ENCODE measurements at places on chromosomes 2 and 18.

GRCh38 chr2:190005513-190005912 lies 57.0 kb downstream of the MSTN start:
- no peak for DNase-seq

DNA sequence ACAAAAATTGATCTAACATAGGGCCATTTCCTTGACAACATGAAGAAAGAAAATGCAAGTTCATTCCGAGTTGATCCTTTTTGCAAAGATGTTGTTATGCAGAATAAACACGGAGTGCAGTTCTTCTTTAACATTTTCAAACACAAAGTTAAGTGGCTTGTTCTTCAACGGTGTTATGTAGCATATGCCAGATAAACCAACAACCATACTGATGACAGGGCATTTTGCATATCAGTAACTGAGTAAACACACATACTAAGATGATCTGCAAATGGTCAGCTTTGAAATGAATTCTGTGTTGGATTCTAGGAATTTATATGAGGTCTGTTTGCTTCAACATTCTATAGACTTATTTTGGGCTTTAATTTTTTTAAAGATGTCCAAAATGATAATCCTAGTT lies 266.4 kb downstream of the GPD2 start:
- DNase-seq, result no peak

- DNase-seq, result no peak
Observed at GRCh38 chr2:10549195-10549594, 101.1 kb upstream of the ODC1 start.

GRCh38 chr2:191115391-191115790 lies 35.4 kb downstream of the STAT4 start:
- no peak for DNase-seq

GRCh38 chr18:46324087-46324955 lies 220.1 kb downstream of the HAUS1 start:
- no peak for DNase-seq

- DNase-seq, result no peak
Observed at GRCh38 chr2:51534166-51534565, 502.2 kb upstream of the NRXN1 start.

GRCh38 chr2:38035968-38036367 lies 40.0 kb downstream of the CYP1B1 start:
- no peak for DNase-seq

- no peak for DNase-seq
Observed at GRCh38 chr18:38932752-38933151, 1367.2 kb upstream of the CELF4 start.

DNA sequence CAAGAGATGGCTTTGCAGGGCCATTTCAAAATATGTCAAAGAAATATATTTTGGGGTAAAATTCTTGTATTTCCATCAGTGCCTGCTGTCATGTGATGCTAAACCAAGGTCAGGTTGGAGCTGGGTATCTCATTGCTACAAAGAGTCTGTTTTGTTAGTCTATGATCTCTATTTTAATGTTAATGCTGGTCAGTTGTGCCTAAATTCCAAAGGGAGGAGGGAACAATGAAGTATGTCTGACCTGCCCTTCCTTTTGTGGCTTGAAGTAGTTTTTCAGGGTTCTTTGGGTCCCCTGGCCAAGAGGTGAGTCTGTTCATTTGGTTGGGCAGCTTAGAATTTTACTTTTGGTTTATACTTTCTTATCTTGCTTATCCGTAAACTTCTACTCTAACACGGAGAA lies 61.6 kb upstream of the DYNAP start:
- no peak for DNase-seq

- DNase-seq, result no peak
Observed at GRCh38 chr2:72538486-72538885, 287.3 kb downstream of the EXOC6B start.

- no peak for DNase-seq
Observed at GRCh38 chr2:145813481-145813880, 1293.6 kb upstream of the ZEB2 start.

DNA sequence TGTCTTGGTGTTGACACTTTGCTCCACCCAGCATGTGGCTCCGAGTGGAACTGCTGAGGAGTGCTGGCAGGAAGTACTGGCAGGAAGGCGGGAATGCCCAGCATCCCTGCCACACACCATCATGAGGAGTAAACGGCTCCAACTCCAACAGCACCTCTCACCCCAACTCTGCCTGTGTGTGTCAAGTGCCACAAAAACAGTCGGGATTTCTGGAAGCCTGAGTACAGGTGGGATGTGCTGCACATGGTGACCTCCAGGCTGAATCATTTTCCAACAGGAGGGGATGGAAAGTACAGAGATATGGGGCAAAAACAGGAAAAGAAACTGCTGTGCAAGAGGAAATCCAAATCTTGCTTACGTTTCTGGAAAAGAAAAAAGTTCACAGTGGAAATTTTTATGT lies 53.6 kb downstream of the PARD6G start:
- no peak for DNase-seq

GRCh38 chr2:47638430-47638829 lies 144.5 kb upstream of the MSH6 start:
- DNase-seq, result no peak

DNA sequence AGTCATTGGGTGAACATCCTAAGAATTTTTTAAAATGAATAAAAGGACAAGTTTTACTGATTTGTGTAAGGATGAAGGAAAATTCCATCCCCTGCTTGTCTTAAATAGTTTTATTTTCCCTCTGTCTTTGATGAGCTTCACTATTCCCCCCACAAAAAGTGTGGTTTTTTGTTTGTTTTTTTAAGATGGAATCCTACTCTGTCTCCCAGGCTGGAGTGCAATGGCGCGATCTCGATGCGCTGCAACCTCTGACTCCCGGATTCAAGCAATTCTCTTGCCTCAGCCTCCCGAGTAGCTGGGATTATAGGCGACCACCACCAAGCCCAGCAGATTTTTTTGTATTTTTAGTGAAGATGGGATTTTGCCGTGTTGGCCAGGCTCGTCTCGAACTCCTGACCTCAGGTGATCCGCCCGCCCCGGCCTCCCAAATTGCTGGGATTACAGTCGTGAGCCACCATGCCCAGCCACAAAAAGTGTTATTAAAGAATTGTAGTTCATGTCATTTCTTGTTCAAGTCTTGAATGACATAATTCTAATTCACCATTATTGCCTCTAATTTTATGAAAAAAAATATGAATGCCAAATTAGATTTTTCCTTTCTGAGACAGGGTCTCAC lies 91.7 kb downstream of the AGPS start:
- no peak for DNase-seq
